ENCODE measurements at places on chromosomes 6 and 20.
A peak's percentile ranks its signal among the peaks of the same experiment; 100 is the strongest.

DNA sequence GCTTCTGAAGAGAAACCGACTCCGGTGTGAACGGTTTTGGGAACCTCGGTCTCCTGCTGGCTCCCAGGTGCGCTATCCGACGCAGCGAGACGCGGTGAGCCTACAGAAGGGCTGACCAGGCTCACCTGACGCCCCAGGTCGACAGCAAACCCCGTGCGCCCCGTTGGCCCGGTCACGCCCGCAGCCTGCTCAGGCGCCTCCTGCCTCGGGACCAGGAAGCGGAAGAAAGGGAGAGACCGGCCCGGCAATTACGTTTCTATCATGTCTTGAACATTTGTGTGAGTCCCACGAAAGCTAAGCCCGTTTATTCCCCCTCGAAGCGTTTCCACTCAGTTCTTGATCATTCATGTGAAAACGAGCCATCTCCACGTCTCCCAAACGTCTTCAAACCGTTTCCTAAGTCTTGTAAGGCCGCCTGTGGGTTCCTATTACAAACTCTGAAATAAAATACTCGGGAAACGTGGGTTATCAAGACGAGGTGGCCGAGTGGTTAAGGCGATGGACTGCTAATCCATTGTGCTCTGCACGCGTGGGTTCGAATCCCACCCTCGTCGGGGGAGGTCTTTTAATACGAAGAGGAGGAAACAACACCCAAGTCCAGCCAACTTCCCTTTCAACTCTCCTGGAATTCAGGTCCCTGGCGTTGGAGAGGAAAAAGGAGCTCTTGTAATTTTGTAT lies 150.5 kb upstream of the PRSS16 start:
- peak; percentile 80 for DNase-seq

DNA sequence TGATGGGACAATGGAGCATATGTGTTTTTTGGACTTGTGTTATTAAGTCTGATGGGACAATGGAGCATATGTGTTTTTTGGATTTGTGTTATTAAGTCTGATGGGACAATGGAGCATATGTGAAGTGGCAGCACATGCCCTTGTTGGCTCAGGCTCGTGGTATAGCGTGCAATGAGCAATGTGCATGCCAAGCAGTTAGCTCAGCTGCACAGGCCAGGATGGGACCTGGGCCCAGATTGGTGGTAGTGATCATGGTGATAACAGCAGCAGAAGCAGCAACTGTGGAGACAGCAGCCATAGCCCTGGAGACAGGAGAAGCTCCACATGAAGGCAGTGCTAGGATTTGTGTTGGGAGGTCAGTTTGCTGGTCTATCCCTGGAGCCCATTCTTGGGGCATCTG lies 61.1 kb downstream of the IL20RA start:
- no peak for DNase-seq

DNA sequence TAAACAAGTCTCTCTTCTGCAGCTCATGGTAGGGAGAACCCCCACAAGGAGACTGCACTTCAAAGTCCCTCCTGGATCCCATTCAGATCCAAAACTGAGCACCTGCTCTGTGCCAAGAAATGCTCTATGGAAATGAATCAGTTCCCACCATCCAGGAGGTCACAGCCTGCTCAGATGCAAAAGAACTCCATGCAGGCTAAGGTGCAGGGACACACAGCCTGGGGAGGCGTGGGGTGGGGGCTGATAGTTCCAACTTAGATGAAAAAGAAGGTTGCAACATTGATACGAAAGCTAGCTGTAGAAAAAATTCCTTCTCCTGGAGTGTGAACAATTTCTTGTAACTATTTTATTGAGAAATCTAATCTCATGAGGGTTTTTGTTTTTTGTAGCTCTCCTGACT lies 111.0 kb upstream of the TMEM170B start:
- no peak for DNase-seq

- DNase-seq = no peak
These were observed 3.6 kb upstream of the SLC12A5 start for GRCh38 chr20:46025376-46025783.

- no peak for DNase-seq
These were observed 2.5 kb upstream of the ADRM1 start for GRCh38 chr20:62300319-62300718.

DNA sequence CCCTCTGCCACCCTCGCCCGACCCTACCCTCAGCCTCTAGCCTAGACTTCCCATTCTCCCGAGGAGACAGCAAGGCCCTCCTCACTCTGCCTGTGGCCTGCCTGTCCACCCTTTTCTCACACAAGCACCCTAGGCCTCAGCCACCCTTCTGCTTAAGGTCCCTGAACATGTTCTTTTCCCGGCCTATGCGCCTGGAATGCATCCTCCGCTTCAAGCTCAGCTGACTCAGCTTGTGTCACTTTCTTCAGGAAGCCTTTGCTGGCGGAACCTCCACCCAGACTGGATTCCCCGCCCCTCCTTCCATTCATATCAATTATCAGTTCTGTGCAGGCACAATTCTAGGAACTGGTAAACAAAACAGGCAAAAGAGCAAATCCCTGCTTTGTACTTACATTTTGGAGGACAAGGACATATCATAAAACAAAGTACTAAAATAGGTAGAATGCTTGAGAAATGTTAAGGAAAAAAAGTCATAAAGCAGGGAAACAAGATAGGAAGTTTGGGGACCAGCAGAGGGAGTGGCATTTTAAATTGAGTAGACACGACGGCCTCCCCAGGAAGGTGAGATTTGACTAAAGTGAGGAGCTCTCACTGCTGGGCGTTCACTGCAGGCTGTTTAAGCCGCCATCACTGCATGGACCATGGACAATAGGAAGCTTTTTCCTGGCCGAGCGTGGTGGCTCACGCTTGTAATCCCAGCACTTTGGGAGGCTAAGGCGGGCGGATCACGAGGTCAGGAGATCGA lies 17.9 kb upstream of the SNHG17 start:
- no peak for DNase-seq

DNA sequence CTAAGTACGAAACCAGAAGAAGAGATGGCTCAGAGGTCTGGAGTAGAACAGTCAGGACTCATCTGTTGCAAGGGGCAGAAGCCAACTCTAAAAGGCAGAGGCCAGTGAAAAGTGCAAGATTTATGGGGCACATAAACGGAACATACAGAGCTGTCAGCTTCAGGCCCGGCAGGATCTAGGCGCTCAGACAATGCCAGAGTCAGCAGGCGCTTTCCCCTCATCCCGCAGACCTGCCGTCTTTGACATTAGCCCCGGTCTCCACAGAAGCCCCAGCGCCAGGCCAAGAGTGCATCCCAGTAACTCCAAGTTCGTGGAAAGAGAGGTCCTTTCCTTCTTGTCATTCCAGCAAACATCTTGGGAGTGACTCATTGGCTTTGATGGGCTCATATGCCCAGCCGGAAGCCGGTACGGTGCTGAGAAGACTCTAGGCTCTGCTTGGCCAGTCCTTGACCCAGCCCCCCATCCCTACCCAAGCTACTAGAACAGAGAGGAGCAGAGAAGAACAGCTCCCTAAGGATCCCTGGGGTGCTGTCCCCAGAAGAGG lies 260.9 kb downstream of the TAF4 start:
- no peak for DNase-seq

DNA sequence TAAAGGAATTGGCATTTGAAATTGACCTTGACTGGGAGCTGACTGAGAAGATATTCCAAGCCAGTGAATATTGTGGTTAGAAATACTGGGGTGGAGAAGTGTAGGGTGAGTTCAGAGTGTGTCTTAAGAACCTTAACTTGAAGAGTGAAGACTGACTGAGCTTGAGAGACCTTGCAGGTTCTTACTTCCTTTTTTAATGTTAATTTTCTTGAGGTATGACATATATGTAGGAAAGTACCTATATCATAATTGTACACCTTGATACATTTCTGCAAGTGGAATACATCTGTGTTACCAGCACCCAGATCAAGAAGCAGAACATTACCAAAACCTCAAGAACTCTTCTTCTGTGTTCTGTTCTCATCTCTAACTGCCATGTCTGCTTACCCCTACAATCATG lies 11.0 kb downstream of the DHX35 start:
- DNase-seq = no peak

- no peak for DNase-seq
These were observed 10.5 kb upstream of the MAP1LC3A start for GRCh38 chr20:34547844-34548613.

DNA sequence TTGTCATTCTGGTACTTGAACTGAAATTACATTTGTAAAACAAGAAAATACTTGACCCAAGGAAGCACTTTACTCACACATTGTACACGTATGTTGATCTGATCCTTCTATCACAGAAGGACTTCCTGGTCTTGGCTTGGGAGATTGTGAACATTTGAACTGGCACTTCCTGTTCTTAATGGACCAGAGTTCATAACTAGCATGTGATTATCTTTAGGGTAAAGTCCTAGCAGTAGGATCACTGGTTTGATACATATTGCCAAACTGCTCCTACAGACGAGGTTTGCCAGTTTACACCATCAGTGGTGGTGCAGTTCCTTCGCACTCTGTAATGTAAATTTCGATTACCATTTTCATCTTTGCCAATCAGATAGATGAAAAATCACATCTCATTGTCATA lies 12.7 kb downstream of the HECA start:
- DNase-seq = no peak

- no peak for DNase-seq
These were observed 17.9 kb upstream of the TENT5A start for GRCh38 chr6:81770381-81770780.
